Stimulated activated CD4-positive, alpha-beta T cell treated with anti-CD3 and anti-CD28 coated beads, TNF-alpha, amount 100 ng/mL, for 1 hour (primary cell): ENCODE measurements at places on chromosomes 12 and 14.

- DNase-seq, result no peak
Measured at GRCh38 chr14:80390906-80391305, 179.6 kb upstream of the DIO2 start.

DNA sequence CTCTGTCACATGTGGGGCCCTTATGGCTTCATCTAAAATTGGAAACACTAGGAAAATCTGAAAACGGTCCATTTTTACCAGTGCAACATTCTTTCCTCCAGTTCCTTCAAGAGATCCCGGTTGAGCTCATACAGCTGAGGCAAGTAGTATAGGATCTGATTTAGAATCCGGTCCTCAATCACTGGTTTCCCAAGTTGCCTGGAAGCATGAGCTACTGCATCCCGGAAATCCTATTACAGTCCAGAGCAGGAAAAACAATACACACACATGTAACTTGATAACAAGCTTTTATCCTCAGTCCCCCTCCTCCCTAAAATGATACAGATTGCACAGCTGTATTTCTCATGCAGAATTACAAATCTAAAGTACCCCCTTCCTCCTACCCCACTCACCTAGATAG lies 67.9 kb upstream of the NR2C1 start:
- DNase-seq, result no peak

DNA sequence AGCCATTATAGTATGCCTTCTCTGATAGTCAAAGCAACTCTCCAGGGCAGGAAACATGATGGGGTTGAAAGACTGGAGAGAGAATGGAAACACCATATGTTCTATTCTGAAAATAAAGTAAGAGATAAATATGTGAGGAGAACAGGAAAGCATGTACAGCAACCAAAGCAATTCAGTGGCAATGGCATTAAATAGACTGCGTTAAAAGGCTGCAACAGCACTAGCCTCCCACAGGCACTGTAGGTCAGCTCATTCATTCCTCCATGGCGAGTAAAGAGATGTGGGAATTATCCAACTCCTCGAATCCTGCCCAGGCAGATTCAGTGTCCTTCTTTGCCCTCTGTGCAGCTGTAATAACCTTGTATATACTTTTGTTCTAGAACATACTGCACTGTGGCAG lies 43.8 kb downstream of the ANO6 start:
- DNase-seq, result no peak

DNA sequence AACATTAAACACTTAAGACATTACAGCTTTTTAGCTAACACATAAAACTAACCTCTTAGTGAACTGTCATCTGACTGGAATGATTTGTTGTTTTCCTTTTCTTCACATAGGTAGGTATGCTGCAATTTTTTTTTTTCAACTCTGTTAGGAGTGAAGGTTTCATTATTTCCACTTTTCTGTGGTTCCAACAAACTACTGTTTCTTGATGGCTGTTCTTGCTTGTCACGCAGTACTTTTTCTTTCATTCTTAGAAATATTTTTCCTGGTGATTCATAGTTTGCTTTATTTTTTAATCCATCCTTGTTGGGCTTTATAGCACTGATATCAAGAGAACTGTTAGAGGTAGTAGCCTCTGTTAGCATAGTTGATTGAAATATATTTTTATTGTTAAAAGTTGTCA lies 6.3 kb downstream of the MIS18BP1 start:
- DNase-seq, result no peak

- DNase-seq, result peak; percentile 35
Measured at GRCh38 chr12:24839268-24839791, 109.6 kb downstream of the BCAT1 start.

DNA sequence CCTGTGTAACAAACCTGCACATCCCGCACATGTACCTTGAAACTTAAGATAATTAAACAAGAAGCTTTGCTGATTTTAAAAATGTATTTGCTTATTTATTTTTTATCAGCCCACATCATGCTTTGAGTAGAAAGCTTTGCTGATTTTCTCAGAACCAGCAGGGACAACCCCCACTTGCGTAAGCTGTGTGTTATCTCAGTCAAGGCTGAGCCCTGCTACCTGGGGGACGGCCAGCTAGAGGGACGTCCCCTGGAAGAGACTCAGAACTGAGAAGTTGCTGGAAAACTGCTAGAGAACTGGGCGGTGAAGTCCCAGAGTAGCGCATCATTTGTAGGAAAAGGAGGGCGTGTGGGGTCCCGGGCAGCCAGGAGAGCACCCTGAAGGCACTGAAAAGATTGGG lies 4.1 kb upstream of the PLEK2 start:
- no peak for DNase-seq

DNA sequence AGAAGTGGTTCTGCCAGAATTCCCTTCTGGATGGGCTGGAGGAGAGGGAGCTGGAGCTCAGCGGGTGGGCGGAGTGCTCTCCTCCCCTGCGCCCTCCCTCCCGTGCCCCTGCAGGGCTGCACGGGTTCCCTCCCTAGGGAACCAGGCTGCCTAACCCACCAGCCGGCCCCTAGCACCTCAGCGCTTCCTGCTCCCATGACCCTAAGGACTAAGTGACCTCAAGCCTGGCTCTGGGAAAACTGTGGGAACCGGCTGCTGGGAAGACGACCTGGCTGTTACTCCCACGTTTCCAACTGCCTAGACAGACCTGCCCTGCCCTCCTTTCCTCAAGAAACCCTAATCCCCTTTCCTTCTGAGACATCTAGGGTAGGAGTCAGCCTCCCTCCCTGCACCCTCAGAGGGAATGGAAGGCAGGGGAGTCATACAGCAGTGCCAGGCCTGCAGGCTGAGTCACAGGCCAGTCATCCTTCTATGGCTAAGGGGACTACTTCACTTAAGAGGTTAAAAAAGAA lies 31.5 kb downstream of the SLC6A12 start:
- DNase-seq, result no peak

DNA sequence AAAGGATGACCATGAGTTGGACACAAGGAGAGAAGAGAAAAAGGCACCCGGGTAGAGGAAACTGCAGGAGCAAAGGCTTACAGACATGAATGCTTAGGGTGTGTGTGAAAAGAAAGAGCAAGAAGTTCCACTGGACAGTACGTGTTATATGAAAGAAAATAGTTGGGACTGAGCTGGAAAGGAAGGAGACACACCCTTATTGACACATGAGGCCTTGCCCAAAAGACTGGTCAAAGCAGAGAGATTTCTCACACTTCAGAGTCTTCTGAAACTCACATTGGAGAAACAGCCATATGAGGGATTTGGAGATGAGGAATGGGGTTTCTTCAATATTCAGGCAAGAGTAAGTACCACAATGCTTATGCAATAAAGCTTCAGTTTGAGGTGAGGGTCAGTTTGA lies 56.0 kb downstream of the TTC9 start:
- no peak for DNase-seq

GRCh38 chr12:72089678-72090077 lies 151.0 kb downstream of the TPH2 start:
- DNase-seq, result no peak

DNA sequence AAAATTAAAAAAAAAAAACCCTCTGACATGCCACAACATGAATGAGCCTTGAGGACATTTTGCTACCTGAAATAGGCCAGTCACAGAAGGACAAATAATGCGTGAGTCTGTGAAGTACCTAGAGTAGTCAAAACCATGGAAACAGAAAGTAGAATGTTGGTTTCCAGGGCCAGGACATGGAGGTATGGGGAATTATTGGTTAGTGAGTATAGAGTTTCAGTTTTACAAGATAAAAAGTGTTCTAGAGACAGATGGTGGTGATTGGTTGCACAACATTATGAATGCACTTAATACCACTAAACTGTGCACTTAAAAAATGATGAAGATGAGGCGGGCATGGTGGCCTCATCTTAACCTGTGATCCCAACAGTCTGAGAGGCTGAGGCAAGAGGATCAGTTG lies 47.6 kb upstream of the ZFP36L1 start:
- DNase-seq, result no peak

DNA sequence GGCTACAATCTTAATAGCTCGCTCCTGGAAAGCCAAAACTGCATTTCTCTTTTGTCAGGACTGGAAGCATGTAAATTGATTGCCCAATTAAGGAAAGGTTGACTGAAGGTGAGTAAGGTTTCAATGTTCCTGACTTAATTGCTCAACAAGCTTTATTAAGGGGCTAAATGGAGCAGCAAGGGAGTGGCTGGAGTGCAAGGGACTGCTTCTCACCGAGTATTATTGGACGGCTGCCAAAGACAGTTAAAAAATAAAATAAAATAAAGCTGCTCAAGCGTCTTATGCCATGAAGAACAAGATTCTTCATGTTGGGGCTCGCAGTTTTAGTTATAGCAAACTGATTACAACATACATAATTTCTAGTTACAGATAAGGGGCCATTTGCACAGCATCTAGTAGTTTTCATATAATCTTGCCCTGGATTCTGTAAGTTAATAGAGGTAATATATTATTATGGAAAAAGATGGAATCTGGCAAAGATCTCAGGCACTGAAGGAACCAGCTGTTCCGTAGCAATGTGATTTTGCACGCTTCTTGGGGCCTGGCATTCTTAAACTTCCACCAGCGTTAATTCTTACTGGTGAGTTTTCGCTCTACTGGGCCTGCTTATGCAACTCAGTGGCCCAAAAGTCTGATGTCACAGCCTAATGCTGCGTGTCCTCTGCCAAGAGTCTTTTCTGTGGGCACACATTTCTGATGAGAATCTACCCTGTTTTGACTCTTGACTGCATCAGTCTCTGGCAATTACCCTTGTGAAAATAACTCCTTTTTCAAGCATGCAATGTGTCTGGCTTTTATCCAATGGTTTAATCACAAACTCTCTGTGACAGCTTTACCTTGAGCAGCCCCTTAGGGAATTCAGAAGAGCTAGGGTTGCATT lies 108.5 kb downstream of the SLC38A1 start:
- no peak for DNase-seq

DNA sequence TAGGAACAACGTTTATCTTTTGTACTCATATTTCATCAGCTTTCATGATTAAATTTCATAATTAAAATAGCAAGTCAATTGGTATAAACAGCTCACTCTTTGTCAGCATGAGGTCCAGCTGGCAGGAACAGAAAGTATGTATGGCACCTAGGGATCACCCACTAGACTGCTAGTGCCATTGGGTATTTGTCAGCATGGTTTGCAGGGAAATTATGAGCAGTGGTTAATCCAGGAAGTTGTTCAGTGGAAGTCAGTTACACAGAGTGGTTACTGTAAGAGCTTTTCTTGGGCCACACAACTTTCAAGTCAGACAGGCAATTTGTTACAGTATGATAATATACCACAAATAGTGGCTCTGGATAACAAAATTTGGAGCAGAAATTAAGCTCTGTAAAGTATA lies 340.3 kb upstream of the RGS6 start:
- no peak for DNase-seq

DNA sequence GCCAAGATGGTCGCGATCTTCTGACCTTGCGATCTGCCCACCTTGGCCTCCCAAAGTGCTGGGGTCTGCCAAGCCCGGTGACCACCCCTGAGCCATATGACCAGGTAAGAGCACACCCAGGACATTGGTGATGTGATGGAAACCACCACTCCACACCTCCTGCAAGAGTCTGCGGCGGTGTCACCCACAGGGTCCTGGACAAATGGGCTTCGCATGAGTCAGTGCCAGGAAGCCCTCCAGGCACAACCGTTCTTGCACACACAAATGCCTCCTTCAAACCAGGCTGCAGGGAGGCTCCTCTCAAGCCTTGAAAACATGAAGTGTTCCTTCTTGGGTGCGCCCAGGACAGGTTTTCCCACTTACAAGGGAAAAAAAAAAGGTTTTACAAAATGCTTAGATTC lies 16.6 kb downstream of the PITPNM2 start:
- DNase-seq, result no peak

GRCh38 chr12:44459569-44459968 lies 416.5 kb downstream of the NELL2 start:
- no peak for DNase-seq

DNA sequence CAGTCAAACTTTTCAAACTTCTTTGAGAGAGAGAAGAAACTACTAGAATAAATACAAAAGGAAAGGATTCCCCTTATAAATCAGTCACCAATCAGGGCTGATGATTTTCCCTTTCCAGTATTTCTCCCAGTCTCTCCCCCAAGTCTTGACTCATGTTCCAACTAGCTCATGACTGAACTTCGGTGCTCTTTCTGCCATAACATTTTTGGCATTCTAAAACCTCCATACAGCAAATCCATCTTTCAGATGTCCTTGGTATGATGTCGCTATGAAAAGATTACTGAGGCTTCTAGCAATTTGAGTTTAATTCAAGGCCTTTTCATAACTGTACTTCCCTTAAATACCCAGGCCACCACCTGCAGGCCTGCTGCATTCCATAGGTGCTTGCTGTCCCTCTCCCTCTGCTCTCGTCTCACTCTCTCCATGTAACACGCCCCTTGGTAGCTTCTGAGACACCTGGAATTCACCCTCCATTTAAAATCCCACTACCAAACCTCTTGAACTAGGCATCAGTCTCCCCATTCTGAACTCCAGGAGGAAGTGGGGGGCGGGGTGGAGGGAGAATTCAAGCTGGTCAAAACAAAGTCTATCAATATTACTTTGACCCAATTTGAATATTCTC lies 2.4 kb downstream of the PRKD1 start:
- no peak for DNase-seq

DNA sequence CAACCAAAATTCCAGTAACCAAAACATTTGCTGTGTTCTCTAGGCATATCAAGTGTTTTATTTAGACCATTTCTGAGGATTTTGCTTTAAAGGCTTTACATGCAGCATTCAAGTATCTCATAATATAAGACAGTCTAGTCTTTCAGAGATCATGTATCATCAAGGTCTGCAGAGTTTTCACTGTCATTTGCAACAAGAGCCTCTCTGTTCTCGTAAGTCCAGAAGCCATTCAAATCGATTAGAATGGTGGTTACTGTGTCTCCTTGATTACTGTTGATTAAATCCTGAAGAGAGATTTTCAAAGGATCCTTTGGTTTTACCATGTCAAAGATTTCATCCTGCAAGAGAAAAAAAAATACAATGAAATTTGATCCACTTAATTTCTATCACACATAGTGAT lies 36.3 kb downstream of the PPP2R3C start:
- no peak for DNase-seq

DNA sequence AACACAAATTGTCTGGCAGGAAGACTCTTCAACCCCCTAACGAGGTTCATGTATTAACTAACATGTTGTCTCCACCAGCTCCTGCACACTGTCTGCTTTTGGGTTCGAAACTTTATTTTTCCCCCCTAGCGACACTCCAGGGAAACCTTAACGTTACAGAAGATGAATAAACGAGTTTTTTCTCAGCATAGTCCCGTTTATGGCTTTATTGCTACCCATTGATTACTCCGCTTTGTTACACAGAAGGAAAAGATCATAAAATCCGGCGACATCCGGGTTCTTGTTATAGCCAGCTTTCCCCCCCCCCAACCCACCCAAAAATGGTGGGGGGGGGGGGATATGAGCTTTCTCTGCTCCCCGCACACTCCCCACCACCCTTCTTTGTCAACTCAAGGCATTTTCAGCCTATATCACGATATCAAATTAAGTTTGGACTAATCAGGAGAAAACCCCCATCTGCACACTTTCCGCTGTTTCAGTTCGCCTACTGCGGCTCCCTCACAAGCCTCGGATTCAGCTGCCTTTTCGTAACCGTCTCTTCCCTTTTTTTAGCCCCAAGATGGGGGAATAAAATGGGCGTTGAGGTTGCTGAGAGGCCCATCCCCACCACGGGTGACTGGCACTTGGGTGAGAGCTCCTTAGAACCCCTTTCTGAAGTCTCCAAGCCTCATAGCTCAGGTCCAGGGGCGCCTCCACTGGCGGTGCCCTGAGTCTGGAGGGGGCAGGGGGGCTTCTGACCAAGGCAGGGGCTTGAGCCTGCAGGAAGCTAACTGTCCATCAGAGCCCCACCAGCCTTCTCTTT lies 1.4 kb upstream of the HOXC6 start:
- no peak for DNase-seq

GRCh38 chr12:85253853-85254252 lies 26.2 kb upstream of the ALX1 start:
- no peak for DNase-seq
